ENCODE measurements at places on chromosomes 4 and X.

DNA sequence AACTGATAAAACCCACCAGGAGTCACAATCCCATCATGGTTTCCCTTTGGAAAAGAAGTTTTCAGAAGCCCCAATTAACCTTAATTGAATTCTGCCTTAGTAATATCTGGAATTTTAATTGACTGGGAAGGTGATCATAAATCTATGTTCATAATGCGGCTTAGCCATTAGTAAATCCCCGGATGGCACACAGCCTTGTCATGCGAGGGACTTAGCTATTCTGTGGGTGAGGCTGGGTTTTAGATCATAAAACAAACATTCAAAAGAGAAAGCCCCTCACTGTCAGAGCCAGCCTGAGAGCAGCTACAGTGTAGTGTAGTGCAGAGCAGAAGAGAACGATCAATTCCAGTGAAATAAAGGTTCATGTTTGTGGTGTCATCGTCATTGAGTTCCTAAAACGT is 124.0 kb upstream of the NOCT start:
- DNase-seq: no peak

DNA sequence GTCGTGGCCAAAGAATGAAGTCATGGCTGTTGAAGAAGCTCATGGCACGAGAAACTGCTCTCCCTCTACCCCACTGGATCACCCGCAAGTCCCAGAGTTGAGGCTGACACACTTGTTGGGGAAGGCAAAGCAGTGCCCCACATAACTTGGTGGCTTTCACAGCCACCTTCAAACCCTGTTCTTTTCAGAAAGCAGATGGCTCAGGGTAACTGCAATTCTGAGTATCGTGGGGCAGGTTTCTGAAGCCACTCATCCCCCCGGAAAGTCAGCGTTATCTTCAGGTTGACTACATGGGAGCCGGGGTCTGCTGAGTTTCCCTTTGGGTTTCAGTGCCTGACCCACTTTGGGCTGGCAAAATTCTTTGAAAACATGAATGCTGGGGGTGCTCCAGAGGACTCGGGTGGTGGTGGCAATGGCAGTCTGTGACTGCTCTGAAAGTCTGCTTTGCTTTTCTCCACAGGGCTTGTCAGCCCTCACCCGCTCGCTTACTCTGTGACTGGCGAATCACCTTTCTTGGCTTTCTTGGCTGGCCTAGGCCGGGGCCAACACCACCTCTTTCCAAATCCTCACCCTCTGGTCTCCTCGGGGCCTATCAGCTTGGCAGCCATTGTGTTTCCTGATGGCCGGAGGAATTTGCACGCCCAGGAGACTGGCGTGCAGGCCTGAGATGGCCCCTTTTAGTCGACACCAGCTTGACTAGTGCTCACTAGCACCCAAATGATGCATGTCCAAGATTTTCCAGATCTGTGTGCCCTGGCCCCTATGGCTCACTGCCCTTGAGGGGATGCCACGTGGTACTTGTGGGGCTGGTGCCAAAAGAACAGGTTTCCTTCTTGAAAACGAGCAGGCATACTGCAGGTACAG is 7.3 kb downstream of the PPP1R3F start:
- no peak for DNase-seq

- DNase-seq: no peak
Observed at GRCh38 chrX:41024755-41025154, 60.5 kb upstream of the USP9X start.

DNA sequence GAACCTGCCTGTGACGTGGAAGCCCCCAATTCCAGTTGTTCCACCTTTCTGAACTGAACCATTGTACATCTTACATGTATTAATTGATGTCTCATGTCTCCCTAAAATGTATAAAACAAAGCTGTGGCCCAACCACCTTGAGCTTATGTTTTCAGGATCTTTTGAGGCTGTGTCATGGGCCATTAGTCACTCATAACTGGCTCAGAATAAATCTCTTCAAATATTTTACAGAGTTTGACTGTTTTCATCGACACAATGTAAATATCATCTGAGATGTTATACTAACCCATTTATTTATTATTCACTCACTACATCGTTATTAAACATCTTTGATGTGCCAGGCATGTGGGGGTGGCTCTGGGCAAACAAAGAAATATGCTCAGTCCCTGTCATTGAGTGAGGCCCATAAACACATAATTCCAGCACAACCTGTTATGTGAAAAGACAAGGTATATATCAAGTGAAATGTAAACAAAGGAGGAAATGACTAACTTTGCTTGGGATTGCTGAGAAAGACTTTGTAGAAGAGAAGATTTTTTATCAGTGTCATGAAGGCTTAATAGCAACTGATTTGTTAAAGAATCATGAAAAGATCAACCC is 34.5 kb upstream of the PPM1K start:
- no peak for DNase-seq

DNA sequence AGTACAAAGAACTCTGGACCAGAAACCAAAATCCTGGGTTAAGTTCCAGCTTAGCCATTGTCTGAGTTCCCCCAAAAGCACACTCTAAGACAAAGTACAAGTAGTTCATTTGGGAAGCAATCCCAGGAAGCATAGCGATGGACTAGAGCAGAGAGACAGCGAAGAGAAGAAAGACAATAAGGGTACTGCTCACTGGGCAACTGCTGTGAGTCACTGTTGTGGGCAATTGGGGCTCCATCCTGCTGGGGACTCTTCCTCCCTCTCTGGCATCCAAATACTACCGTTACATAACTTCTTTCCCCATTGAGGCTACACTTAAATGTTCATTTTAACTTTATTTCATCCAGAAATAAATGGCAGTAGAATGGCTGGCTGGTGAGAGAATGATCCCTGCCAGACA is 14.1 kb downstream of the SRPX start:
- DNase-seq: no peak

DNA sequence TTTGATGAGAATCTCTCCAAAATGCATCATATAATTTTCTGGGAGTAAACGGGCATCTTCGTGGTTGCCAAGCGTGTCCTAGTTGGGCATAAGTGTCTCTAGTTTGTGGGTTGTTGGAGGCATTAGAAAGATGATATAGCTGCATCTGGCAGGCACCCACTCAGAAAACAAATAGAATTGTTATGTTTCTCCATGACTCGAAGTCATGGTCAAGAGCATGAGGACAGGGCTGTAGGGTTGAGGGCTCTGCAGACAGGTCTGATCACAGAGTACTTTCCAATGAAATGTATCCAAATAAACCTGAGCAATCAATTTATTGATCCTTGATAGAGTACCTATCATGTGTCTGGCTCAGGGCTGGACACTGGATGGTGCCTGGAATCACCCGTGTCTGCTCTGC is 82.7 kb downstream of the SORCS2 start:
- no peak for DNase-seq
